ENCODE measurements at places on chromosomes 4 and X.

DNA sequence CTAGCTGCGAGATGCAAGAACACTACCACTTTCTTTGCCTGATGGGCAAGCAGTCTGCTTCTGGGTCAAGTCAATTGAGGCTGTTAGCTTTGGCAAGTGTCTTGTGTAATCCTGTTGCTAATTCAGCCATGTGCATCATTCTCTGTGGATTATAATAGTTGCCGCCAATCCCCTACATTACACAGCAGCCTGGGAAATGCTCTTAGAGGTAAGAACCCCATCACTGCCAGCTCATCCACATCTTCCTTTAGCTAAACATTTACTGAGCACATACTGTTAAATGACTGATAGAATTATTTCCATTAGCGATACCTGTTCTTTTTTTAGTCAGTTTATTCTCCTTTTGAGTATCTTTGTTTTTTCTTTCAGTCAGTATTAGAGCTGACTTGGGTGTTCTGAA, 116.2 kb downstream of the CBR4 start:
- DNase-seq, result no peak

DNA sequence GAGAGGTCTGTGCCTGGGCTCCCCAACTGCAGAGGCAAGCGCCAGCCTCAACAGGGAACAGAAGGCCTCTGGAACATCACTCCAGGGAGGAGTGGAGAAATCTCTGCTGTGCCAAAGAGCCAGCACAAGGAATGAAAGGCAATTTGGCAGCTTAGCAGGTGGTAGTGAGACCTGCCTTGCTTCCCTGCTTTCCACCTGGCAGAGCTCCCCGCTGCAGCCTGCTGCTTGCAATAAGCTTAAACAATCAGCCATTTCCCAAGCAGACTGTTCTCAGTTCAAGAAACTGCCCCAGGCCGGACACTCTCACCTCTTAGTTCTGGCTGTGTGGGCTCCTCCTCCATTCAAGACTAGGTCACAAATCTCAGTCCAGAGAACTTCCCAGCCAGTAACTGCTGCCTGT, 370.6 kb downstream of the MAGEB5 start:
- no peak for DNase-seq

DNA sequence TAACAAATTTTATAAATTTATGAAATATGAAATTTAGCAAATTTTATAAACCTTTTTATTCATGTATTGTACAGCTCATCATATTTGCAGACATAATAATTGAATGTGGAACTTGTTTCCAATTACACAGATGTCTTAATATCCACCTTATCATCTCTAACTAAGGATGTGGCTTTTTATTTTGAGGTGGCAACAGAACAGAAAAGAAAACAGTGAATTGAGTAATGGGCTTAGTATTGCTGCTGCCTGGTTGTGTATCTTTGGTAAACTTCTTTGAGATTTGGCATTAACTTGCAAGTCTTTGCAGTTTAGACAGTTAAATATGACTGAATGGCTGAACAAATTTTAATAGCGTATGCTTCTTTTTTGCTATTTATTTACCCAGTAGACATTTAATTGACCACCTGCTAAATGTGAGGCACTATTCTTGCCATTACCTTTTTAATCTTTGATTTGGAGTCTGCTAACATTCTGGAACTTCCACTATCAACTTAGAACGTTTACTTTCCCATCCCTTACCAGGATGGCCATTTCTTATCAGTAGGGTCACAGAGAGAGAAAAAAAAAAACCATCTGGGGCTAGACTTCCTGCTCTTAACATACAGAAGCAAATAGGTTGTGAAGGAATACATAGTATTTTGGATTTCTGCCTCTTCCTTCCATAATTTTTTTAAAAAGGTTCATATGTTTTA, 44.8 kb downstream of the CLCN3 start:
- DNase-seq, result no peak

DNA sequence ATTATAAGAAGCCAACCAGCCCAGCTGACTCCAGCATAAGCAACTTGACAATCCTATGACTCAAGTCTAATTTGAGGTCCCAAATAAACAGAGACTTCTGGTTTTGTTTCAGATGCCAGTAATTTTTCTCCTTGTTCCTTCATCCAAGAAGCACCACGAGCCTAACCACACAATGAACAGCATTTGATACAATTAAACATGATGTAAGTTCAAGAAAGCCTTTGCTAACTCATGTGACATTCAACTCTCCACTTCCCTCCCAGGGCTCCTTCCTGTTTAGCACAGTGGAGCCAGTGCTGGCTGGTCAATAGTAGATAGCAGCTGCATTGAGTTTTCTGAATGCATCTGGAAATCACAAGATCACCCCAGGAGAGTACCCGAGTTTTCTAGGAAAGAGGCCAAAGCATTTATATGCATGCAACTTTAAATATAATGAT, 206.3 kb downstream of the ARHGAP24 start:
- DNase-seq, result no peak

GRCh38 chrX:102765217-102765616, 44.7 kb downstream of the GPRASP3 start:
- DNase-seq, result no peak

GRCh38 chrX:11678158-11678557, 12.4 kb upstream of the ARHGAP6 start:
- DNase-seq, result no peak

GRCh38 chr4:147928400-147928799, 196.5 kb downstream of the ARHGAP10 start:
- DNase-seq, result no peak

DNA sequence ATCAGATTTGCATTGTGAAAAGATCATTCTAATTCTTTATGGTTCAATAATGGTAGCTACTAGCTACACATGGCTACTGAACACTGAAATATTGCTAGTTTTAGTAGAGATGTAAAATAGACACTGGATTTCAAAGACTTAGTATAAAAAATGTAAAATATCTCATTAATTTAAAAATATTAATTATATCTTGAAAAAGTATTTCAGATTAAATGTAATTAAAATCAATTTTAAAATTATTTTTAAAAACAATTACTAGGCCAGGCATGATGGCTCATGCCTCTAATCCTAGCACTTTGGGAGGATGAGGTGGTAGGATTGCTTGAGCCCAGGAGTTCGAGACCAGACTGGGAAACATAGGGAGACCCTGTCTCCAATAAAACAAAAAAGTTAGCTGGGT, 20.4 kb upstream of the TLR2 start:
- DNase-seq, result no peak

DNA sequence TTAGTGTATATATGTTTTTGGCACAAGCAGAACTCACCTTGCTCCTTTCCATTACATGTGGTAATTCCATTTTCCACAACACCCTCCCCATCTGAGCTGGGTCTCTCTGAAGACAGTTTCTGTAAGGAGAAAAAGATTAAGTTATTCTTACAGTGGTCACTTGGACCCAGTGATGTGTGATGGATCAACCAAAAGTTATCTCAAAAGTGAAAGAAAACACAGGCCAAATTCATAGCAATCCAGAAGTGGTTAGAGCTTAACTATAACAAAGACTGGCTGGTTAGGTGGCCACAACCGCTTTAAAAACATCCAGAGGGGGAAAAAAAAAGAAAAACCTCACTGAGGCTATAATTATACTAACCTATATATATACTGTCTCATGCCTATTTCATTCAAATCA, 123.7 kb downstream of the AFAP1 start:
- no peak for DNase-seq

GRCh38 chr4:69649629-69650028, 3.4 kb downstream of the UGT2A1 start:
- DNase-seq, result no peak

- DNase-seq, result no peak
Measured at GRCh38 chr4:76074468-76074867, at the start of gene ART3. Gene ART3, plus strand, starts transcription at chr4:76074709. Its CDS starts 1,181 bp downstream, at chr4:76075890.

DNA sequence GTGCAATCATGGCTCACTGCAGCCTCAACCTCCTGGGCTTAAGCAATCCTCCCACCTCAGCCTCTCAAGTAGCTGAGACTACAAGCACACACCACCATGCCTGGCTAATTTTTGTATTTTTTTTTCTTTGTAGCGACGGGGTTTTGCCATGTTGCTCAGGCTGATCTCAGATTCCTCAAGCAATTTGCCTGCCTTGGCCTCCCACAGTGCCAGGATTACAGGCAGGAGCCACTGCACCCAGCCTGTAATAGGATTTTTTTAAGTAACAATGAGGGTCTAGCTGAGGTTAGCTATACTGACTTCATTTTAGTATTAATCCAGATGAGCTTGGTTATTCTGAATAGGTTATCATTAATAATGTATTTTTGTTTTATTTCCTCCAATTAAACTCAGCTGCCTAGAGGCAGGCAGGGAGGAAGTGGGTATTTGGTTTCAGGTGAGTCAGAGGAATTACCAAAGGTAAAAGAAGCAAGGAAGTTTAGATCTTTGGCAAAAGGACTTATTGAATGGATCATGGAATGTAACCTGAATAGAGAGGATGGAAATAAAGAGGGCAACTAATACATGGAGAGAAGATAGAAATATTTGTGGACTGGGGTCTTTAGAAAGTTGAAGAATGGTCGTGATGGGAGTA, 1023.3 kb upstream of the TENM3 start:
- DNase-seq, result no peak
